ENCODE measurements at places on chromosomes 3 and 15. TPM values are rescaled to one million over a fixed set of nuclear protein-coding genes. Genes with fewer than 3 reads are reported as not detected.

ANKUB1 gene
- total RNA-seq: not detected

TTLL13 gene
- not detected for total RNA-seq

ITIH1 gene
- not detected for total RNA-seq

FILIP1L gene
- 10.8 TPM for total RNA-seq

RBPMS2 gene
- not detected for total RNA-seq

ZKSCAN7 gene
- total RNA-seq: 8.8 TPM

MYLK gene
- 28.3 TPM for total RNA-seq

CKMT1B gene
- not detected for total RNA-seq

GOLGA6L9 gene
- 1.6 TPM for total RNA-seq

NRROS gene
- 0.59 TPM for total RNA-seq

KCNMB3 gene
- 1.9 TPM for total RNA-seq

EXD1 gene
- not detected for total RNA-seq

LRRC2 gene
- 8.2 TPM for total RNA-seq

ALDH1L1 gene
- not detected for total RNA-seq

CCDC39 gene
- not detected for total RNA-seq

CIDEC gene
- total RNA-seq: 0.26 TPM

CLDN11 gene
- not detected for total RNA-seq

GATA2 gene
- total RNA-seq: not detected

CNTN3 gene
- 0.08 TPM for total RNA-seq

All from myocyte (in vitro differentiated cells).